ENCODE measurements at places on chromosomes 16 and 17.

DNA sequence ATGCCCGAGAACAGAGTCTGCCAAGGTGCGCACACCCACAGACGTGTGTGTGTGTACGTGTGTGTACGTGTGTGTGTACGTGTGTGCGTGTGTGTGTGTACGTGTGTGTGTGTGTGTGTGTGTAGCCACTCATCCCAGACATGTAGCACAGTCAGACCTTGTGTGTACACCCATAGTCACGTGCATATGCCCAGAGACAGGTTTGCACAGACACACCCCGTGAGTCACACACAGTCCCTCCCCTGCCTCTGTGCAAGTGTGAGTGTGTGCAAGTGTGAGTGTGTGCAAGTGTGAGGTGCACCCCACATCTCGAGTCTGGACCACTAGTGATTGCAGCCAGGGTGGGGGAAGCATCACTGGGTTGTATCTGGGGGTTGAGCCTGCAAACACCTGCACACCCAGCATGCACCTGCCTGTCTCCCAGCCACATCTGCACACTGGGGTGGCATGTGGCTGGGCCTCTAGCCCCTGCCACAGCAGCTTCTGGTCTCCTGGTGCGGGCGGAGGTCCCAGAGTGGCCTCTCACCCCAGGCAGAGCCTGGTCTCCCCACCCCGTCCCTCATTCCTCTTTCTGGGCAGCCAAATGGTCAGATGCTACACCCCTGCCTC lies 23.6 kb downstream of the BAHCC1 start:
- no peak for DNase-seq

DNA sequence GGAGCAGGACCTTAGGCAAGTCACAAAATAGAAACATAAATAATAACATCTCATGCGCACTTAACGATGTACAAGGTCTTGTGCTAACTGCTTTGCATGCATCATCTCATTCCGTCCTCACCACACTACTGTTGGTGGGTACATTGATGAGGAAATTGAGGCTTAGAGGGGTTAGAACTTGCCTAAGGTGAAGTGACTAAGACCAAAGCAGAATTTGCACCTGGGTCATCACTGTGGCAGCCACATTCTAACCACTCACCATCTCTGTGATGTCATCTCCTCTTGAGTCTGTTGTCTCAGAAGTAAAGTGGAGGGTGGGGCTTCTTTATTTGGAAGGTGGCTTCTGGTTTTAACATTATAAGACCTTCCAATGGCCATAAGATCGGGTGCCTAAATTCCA lies 20.4 kb upstream of the TRIM25 start:
- DNase-seq = no peak

DNA sequence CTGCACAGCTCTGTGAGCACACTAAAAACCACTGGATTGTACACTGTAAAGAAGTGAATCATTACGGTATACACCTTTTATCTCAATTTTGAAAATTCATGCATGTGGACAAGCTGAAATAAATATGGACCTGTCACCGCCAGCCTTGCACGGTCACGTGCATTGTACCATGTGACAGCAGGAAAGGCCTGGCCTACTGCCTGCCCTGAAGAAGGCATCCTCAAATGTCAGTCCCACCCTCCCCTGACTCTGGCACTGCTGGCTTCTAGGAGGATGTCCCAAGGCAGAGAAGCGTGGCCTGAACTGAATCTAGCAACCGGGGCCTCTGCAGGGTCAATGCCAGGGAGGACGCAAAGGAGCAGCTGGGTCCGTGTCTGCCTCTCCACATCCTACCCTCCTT lies 34.6 kb downstream of the SLC38A8 start:
- no peak for DNase-seq

GRCh38 chr17:49194297-49194607 lies 16.1 kb downstream of the GNGT2 start:
- DNase-seq = no peak

Measured in memory B cell (primary cell).